ENCODE measurements at places on chromosomes 1 and 21.

DNA sequence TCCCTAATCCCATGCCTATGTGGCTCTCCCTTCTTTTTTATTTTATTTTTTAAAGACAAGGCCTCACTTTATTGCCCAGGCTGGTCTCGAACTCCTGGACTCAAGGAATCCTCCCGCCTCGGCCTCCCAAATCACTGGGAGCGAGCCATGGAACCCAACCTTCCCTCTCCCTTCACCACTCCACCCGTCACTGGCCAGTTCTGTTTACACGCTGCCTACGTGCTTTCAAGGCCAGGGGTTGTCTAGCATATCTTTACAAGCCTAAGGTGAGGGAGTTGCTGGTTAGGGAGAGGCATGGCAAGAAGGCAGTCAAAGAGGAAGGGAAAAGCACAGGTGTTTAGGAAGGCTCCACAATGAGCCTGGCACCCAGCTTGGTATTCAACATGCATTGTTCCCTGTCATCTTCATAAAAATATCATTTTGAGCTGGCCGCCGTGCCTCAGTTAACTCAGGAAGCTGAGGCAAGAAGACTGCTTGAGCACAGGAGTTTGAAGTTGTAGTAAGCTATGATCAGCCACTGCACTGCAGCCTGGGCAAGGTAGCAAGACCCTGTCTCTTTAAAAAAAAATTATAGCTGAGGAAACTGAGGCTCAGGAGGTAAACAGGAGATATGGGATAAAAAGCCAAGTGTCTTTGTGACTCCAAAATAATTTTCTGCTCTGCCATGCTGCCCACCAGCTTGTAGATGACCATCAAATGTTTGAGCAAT, 1.1 kb downstream of the RHBDL2 start:
- no peak for DNase-seq

- no peak for DNase-seq
Observed at GRCh38 chr1:171421413-171422020, 63.8 kb upstream of the PRRC2C start.

GRCh38 chr21:39060485-39061083, 122.7 kb downstream of the PSMG1 start:
- DNase-seq: no peak

DNA sequence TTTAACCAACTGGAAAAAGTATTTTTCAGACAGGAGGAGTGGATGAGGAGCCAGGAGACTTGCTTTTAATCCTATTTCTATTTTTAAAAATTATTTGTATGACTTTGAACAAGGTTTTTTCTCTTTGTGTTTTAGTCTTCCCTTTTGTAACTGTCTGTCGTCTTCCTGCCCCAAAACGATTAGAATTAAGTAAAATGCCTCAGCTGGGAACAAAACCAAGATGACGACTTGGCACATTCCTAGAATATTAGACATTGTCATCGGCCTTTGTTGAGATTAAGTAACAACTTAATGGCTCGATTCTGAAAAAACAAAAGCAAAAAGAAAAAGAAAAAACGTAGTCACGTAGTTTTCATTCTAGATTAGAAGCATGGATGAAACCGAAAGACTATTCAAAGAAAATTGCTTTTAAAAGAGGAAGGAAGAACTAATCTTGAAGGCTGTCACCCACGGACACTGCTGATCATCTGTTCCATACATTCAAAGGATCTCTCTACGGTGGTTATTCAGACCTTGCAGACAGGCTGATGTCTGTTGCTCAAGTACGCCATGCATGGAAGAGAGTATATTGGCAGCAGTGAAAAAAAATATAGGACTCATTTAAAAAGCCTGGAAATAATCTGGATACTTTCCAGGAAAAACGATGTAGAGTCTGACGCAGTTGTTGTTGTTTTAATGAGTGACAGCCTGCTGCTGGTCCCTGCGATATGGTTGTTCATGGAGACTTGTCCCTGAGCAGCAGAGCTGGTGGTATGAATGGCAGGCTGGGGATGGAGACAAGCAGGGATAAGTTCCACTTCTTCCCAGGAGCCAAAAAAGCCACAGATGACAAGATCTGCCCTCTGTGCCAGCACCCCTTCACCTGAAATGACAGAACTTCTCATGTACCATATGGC, 16.8 kb downstream of the GNG4 start:
- no peak for DNase-seq

- DNase-seq: no peak
Observed at GRCh38 chr1:203570805-203571204, 55.8 kb upstream of the ATP2B4 start.

GRCh38 chr1:39115271-39116110, 89.0 kb upstream of the MACF1 start:
- DNase-seq: no peak

DNA sequence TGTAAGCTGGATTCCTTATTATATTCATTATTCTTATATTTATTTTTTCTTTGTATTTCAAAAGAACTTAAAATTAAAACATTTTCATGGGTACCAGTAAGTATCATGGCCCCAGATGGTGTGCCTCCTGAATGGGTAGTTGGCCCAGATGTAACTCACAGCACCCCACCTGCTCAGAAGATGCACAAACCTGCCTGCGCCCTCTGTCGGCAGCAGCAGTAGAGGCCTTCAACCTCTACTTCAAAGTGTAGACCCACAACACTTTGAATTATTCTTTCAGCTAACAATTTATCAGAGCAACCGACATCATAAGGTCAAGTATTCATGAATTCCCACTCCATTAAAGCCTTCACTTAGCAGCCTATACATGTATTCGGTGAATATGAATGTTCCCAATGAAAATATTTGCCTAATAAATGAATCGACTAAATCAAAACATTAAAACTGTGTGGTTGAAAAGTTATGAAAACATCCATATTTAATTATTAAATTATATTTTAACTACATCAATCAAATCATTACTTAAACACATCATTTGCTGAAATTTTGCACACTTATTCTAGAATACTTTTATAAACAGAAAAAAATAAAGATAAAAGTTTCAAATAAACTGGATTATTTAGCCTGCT, 25.4 kb downstream of the PIGM start:
- peak; percentile 60 for DNase-seq

DNA sequence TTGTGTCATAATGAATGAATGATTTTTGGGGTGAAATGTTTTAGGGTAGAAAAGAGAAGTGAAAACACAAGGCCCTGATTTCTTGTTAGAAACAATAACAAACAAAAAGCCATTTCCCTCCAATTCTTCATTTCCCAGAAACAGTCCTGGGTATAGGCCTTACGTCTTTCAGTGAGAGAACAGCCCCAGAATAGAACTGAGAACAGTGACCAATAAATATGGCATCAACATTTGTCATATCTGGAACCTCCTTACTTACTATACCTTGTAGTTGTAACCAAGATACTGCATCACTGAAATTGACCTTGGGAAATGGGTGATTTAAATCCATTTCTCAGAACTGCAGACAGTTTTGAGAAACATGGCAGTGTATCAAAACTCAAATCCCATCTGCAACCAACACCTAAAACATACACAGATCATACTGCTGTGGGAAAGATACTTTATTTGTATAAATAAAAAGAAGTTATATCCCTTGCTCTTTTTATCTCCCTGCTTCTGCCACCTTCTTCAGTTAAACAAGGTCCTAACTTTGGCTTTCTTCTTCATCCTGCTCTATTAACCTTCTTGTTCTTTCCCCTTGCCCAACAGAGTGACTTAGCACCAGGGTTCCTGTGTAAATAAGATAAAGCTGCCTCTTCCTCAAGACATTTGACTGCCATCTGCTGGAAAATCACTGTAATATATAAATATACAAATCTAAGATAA, 19.5 kb downstream of the XKR8 start:
- DNase-seq: no peak

- DNase-seq: no peak
Observed at GRCh38 chr1:33818071-33818470, 45.8 kb upstream of the HMGB4 start.

- no peak for DNase-seq
Observed at GRCh38 chr1:171661076-171661650, 8.7 kb upstream of the MYOC start.

DNA sequence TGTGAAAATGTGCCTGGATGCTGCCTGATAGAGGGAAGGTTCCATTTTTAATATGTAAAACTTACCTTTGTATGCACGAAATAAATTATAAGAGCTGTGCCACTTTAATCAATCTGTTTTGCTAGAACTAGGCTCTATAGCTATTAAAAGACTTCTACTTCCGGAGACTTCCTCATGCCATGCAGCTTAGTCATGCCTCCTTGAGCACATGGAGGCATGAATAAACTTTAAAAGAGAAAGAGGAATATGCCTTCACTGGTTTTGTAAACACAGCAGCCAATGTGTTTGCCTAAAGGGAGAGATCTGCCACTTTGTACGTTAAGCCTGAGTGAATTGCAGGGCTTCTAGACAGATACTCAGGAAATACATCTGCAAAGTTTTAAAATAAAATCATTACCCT, 604.6 kb downstream of the LRRIQ3 start:
- DNase-seq: no peak

- DNase-seq: no peak
Observed at GRCh38 chr21:32162727-32163320, 116.0 kb downstream of the MIS18A start.

- DNase-seq: no peak
Observed at GRCh38 chr1:165696625-165697100, 1.7 kb downstream of the ALDH9A1 start.

DNA sequence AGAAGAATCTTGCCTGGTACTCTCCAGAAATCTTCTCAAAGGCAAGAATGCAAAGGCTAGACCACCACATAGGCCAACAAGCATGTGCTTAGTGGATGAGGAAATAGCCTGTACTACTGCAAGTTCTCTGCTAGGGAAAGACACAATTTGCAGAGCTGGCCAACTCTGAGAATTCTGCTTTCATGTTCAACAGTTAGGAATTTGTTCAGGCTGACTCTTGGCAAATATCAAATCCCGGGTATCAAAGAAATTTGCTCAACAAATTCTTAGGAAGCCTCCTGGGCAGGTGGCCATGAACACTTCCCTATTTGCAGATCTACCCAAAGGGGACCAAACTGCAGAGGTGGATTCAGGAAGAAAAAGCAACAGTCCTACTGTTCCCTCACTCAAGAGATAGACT, 15.0 kb upstream of the H3-3A start:
- no peak for DNase-seq

DNA sequence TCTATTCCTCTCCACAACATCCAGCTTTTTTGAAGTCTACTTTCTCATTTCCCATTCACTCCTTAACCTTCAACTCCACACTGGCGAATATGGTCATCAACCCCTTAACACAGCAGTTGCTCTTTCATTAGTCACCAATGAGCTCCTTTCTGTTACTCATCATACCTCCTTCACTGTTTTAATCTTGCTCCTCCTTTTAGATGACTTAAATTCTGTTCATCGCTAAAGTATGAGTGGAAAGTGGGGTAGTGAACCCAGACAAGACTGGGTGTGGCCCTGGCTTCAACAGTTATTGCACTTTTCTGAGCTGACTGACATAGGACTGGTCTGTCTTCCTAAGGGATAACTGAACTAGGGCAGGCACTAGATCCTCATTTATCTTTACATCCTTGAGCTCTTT, 51.3 kb downstream of the AKT3 start:
- no peak for DNase-seq

- peak; percentile 68 for DNase-seq
Observed at GRCh38 chr1:25520446-25521061, 22.9 kb upstream of the LDLRAP1 start.

DNA sequence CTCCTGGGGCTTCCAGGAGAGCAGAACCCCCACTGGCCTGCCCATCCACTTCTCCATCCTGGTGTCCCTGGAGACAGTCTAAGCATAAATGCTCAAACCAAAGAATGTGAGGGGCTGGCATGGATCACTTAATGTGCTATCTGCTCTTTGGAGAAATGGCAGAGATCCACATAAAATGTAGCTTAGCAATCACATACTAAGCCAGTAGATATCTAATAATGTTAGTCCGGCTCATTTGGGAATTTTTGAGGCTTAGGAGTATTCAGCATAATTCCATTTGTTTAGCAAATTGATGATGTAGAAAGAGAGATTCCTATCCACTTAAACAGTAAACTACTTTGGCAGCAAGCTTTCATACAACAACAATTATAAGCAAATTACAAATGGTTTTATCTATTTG, 90.7 kb downstream of the TENT5C start:
- DNase-seq: no peak

GRCh38 chr1:172340520-172340919, 80.0 kb upstream of the C1orf105 start:
- DNase-seq: no peak

DNA sequence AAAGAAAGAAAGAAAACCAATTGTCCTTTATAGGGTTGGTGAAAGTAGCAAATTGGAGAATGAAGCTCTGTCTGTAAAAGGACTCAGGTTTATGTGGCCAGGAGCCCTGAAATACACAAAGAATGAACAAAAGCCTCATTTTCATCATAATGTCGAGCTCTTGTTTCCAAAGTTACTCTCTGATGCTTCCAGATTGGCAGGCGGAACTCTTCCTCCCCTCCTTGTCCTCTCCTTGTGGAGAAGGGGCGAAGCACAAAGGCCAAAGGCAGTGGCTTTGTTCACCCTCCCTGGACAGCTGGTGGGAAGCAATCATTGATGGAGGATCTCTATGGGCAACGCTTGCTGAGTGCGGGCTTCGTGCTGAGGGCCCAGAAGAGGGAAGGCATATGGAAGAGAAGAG, 5.6 kb downstream of the CA6 start:
- DNase-seq: no peak

DNA sequence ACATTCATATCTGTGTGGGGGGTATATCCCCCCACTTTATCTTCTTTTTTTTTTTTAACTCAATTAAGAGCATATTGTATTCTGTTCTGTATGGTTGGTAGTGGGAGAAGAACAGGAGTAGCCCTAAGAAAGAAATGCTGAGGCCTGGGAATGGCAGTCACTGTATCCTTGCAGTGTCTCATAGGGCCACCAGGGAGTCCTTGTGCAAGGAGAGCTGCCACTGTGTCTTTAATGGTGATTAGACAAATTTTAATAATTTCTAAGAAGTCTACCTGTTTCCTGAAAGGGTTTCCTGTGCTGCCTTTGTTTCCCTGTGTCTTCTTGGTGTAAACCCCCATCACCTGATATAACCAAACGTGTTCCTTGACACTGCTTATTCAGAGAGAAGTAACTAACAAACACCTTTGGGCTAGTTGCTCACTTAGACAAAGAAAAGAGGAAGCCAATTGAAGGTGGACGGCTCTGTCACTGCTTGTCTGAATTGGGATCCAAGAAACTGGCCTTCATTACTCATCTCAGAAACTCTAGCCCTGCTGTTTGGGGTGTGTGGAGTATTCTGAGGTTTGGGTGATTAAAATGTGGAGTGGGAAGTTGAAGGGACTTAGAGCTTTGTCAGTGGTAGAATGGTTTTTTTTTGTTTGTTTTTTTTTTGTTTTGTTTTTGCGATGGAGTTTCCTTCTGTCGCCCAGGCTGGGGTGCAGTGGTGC, 15.2 kb downstream of the GIPC2 start:
- DNase-seq: no peak

DNA sequence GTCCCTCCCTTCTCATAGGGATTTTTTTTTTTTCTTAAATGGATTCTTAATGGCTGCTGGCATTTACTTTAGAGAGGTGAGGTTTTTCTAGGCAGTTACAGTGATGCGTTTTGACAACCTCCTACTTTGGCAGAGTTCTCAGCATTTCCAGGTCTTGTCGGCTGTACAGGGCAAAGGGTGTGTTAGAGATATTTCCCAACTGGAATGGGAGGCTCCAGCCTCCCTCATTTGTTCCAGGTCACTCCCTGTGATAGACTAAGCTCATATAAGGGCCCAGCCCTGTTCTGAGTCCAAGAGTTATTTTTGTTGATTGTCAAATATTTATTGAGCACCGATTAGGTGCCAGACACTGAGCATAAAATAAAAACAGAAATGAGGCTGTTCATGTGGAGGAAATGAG, 7.6 kb upstream of the XKR8 start:
- DNase-seq: no peak
